ENCODE measurements at places on chromosomes 13 and 19.

DNA sequence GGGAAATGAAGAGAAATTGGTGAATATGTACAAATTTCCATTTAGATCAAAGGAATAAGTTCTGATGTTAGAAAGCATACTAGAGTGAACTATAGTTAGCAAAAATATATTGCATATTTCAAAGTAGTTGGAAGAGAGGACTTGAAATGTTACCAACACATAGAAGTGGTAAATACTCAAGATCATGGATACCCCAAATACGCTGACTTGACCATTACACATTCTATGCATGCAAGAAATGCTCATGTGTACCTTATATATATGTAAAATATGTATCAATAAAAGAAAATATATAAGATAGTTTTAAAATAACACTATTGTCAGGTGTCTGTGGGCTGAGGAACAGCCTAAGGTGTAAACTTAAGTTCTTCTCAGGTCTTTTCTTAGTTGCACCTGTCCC is 14.6 kb upstream of the ZNF491 start:
- DNase-seq = no peak

DNA sequence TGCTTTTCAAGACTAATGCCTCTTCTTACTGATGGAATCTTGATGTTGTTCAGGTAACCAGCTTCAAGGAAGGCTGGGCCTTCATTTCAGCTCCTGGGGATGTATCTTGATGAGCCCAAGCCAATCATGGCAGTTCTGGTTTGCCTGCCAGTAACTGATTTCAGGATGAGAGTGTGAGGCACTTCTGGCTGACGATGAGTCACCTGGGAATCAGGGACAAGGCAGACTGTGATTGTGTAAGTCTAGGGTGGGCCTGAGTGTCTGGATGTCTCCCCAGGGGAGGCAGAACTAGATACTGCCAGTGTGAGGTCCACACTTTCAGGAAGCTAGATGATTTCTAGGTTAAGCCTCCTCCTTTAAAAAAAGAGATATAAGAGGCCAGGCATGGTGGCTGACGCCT is 77.3 kb upstream of the KL start:
- no peak for DNase-seq

DNA sequence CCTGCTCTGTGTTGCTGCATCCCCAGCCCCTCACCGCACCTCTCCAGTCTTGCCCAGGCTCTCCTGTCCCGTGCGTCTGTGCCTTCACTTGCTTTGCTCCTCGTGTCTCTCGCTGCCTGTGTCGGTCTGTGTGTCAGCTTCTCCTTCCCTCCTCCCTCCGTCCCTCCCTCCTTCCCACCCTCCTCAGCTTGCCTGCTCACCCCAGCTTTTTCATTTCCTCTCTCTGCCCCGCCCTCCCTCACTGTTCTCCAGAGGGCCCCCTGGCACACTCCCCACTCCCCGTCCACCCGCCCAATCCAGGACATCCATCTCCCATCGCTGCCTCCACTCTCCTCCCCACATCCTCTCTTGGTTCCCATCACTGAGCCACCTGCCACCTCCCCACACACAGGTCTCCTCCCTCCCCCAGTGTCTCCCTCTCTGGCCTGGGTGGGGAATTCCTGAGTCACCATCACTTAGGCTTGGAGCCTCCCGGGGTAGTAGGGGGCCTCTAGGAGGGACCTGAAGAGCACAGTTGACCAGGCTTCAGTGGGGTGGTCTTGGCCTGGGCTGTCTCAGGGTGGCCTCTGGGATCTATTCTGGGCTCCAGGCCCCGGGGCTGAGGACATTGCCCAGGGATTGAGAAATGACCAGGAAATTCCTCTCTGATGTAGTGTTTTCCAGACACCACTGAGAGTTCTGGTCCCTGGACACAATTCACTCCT is at the start of gene PTGIR:
TSS of gene PTGIR (minus strand) at position 132 of the 704 bp plus-strand sequence. CDS start 864 bp downstream, outside the sequence.
- DNase-seq = no peak

GRCh38 chr19:4575267-4576015 is 16.0 kb upstream of the SEMA6B start:
- no peak for DNase-seq

GRCh38 chr19:23787106-23787505 is 28.4 kb upstream of the ZNF681 start:
- DNase-seq = no peak

GRCh38 chr19:38035515-38036495 is 128.8 kb downstream of the SIPA1L3 start:
- no peak for DNase-seq

- no peak for DNase-seq
Observed at GRCh38 chr19:58007285-58007684, 4.7 kb upstream of the ZNF606 start.

DNA sequence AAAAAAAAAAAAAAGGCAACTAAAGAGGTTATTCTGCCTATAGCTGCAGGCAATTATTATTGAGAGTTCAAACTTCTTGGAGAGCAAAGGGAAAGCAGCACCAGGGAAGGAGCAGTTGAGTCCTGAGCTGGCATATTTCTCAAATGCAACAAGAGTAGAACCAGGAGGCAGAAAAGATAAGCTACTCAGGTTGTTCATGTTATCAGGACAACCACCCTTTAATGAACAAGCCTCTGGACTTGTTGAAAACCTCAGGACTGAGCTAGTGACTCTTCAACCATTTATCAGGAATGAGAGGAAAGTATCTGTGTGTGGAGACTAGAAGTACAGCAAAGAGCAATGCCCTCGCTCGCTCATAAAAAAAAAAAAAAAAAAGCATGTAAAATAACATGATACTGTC is 183.0 kb downstream of the KCTD12 start:
- DNase-seq = no peak

DNA sequence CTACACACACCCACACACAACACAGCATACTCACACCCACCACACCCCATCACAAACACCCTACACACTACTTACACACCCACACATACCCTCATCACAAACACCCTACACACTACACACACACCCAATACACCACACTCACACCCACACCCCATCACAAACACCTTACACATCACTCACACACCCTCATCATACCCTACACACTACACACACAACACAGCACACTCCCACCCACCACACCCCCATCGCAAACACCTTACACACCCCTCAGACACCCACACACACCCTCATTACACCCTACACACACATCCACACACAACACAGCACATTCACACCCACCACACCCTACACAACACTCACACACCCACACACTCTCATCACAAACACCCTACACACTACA is 15.8 kb downstream of the PEPD start:
- DNase-seq = no peak

DNA sequence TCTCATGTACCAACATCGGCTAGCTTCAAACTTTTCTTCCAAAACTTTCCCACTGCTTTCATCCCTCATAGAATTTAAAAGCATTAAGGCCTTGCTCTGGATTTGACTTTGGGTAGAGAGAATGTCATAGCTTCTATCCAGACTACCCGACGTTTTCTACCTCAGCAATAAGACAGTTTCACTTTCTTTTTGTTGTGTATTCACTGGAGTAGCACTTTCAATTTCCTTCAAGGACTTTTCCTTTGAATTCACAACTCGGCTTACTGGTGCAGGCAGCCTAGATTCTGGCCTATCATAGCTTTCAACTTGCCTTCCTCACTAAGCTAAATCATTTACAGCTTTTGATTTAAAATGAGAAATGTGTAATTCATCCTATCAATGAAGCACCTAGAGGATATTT is 420.4 kb upstream of the GPC6 start:
- DNase-seq = no peak

DNA sequence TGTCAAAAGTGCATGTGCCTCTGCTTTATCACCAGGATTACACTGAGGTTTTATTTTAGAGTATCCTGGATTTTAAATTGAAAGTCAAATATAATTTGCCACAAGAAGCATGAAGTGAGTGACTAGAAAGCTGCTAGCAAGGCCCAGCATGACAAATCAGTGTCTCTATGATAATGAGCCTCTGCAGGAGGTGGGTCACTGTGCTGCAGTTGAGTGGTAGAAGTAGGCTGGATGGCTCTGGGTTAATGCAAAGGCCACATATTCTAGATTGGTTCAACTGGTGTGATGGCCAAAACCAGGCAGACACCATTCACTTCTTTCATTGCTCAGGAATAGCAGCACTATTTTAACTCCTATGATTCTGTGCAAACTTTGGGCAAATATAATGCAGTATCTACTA is 491.5 kb downstream of the OLFM4 start:
- DNase-seq = no peak

- no peak for DNase-seq
Observed at GRCh38 chr13:46182491-46182877, 507 bp upstream of the LCP1 start.

DNA sequence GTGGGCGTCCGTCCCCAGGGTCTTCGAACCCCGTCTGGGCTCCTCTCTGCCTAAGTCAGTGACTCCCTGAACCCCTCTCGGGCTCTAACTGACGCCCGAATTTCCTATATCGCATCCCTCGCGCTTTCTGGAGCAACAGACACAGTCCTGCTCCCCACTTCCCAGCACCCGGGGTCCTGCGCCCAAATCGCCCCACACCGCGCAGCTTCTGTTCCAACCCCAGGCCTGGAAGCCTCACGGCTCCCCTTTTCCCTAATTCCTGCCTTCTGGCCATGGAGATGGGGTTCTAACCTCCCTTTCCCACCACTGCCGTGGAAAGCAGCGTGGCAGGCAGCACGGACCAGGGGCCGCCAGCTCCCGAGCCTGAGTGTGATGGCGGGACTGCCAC is 1.6 kb upstream of the GRTP1 start:
- no peak for DNase-seq

DNA sequence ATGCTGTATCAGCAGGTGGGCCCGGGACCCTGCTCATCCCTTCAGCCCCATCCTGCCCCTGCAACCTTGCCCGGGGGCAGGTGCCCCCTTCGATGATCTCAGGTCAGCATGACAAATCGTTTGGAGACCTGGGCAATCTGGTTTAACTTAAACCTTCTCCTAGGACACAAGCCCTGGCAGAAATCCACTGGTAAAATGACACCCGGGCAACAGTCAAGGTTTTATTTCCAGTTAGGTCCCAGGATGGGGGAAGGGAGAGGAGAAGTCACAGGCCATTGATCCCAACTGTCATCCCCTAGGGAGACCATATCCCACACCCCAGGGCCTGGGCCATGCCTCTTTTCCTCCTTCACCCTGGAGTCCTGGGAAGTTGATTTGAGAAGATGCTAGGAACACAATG is 1.8 kb upstream of the PLIN5 start:
- DNase-seq = no peak

- DNase-seq = no peak
Observed at GRCh38 chr19:47389150-47389556, 30.2 kb downstream of the MEIS3 start.

- no peak for DNase-seq
Observed at GRCh38 chr13:41639955-41640780, 182.8 kb downstream of the RGCC start.

GRCh38 chr19:44848812-44849447 is 2.8 kb downstream of the NECTIN2 start:
- DNase-seq = no peak

DNA sequence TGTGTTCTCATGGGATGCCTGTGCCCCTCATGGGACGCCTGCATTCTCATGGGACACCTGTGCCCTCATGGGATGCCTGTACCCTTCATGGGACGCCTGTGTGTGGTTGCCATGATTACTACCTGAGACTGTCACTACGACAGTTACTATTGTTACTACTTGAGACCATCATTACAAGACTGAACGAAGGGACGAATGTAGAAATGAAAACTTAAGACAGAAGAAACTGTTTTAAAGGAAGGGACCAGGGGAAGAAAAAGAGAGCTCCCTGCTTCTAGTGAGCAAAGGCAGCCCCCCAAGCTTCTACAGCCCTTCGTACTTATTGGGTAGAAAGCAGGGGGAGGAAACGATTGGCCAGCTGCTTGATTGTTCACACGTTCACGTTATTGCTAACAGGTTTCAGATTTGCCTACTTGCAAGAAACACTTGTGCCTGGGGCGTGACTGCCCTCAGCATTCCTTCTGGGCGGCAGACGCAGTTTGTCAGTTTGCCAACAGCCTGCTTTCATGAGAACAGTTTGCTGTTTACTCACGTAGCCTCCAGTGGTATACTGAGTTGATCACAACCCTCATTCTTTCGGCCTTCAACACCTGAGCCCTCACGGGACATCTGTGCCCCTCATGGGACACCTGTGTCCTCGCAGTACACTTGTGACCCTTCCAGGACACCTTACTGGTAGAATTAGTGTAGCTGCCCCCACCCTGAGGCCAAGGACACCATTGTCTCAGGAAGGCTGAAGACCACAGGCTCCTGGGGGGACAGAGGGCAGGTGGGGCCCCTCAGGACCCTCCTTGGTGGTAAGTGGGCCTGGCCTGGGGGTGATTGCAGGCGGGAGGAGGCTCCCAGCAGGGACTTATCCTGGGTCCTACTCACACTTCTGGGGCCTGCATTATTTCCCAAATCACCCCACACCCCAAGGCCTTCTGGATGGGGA is 2.5 kb upstream of the S1PR4 start:
- DNase-seq = peak; percentile 59

- peak; percentile 7 for DNase-seq
Observed at GRCh38 chr13:96052656-96053002, 572 bp downstream of the UGGT2 start.
